ENCODE measurements at places on chromosomes 3 and 15. TPM values are rescaled to one million over a fixed set of nuclear protein-coding genes. Genes with fewer than 3 reads are reported as not detected.
A peak's percentile ranks its signal among the peaks of the same experiment; 100 is the strongest.

Gene CYP11A1
- 2.1 TPM for polyA plus RNA-seq

Gene STXBP5L
- polyA plus RNA-seq = 7.5 TPM

- no peak overlapping the region for H3K4me3 ChIP-seq
- no peak overlapping the region for H3K27ac ChIP-seq
- peak; percentile 71 for DNase-seq
- H3K36me3 ChIP-seq = no peaks in the 10 kb centered on the region
- H3K27me3 ChIP-seq = no peaks in the 10 kb centered on the region
- H3K4me1 ChIP-seq = no peaks in the 10 kb centered on the region
These were observed 126.4 kb downstream of the P2RY1 start for GRCh38 chr3:152961323-152961722.

DNA sequence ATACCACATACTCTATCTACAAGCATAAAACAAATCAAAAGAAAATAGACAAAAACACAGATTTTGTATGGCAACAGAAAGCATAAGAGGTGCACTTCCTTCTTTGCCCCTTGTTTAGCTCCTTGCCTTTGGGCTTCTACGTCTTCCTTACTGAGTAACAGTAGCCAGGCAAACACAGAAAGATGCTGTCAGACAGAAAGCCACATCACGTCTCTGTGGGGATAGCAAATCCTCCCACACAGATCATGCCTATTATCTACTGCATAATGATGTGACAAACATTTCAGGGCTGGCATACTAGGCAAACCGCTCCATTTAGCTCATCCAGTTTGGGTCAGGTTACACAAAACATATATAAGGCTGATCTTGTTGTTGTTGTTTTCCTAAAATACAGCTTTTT, 92.7 kb downstream of the BOC start:
- H3K27me3 ChIP-seq = no peaks in the 10 kb centered on the region
- no peak overlapping the region for H3K4me3 ChIP-seq
- H3K4me1 ChIP-seq = no peaks in the 10 kb centered on the region

DNA sequence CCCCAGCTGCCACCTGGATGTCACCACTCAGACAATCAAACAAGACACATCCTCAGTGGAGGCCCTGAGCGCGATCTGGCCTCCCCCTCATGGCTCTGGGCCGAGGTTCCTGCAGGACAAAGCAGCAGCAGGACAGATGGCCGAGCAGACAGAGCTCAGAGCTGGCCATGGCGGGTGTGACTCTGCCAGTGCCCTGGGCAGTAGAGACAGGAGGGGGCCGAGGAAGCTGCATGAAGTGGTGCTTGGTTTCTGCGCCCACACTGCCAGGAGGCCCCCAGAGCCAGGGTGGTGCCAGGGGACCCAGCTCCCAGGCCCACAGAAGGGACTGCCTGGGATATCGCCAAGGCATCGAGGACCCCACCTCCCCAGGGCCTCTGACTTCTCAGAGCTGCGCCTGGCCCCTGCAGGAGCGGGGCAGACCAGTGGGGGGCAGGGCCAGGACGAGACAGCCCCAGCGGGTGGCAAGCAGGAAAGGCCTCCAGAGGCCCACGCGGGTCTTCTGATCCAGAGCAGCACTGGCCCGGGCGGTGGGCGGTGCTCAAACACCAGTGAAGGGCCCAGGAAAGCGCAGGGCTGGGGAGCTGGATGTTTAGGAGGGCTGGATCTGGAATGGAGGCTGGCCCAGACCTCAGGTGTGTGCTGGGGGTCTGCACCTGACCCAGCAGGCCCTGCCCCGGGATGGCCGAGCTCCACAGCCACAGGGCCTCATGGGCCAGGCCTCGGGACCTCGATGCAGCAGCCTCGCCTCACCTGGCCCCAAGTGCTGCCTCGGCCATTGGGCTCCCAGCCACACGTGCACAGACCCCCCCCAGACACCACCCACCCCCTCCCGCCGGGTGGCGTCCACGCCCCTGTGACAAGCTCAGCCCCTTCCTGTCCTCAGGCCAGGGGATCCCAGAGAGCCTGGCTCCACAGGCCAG, 76.0 kb downstream of the GOLGA8G start:
- H3K36me3 ChIP-seq = no peaks in the 10 kb centered on the region
- H3K4me1 ChIP-seq = peaks cover 4% of the 10 kb centered on the region
- H3K27ac ChIP-seq = no peak overlapping the region
- H3K4me3 ChIP-seq = no peak overlapping the region
- DNase-seq = no peak

DNA sequence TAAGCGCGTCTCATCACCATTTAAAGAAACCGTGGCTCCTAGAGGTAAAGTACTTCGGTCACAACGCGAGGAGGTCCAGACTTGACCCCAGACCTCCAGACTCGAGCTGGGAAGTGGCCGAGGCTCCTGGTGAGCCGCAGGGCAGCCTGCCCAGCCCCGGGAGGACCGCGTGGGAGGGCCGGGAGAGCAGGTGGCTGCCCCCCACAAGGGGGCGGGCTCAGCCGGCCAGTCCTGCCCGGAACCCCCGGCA, at the start of gene SLC27A2:
TSS of gene SLC27A2 (plus strand) at position 228 of the 250 bp plus-strand sequence. CDS start 232 bp downstream, outside the sequence.
- H3K4me1 ChIP-seq = peaks cover 11% of the 10 kb centered on the region
- H3K27ac ChIP-seq = no peak within 1 kb of the TSS
- H3K27me3 ChIP-seq = peaks cover 25% of the 10 kb centered on the region

DNA sequence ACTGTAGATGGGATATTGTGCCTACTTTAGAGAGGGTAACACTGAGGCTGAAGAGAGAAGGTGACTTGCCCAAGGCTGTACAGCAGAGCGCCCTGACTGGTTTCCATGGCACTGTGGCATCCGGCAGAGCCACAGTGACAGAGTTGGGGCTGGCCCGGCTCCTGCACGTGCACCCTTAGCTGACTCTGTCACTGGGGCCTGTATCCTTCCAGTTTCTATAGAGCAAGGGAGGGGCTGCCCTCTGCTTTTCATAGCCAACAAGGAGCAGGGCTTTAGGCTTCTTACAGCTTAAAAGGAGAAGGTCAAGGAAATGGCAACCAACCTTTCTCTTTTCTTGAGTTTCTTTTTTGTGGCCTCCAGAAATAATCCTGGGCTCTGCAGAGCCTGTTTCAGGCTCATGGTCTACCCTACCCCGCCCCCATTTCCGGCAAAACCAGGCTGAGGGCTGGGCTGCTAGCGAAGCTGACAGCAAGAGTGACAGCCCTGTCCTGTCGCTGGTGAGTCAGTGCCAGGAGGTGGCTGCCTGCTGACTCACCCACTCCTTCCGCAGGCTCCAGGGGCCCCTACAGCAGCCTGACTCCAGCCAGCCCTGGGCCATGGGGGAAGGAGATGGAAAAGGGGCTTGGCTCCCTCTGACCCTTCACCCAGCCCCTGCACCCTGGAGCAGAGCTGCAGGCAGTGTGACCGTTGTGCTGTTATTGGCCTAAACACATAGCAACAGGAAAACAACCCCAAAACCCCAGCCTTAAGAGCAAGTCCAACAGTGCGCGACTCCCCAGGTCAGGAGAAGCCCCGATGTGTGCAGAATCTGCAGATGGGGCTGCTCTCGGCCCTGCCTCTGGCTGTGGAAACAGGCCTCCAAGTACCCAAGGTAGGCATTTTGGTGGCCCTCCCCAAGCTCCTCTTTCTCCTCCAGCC, 29.8 kb downstream of the SLC6A6 start:
- H3K27ac ChIP-seq = no peak overlapping the region
- H3K36me3 ChIP-seq = peaks cover 10% of the 10 kb centered on the region
- no peak overlapping the region for H3K4me3 ChIP-seq
- no peaks in the 10 kb centered on the region for H3K27me3 ChIP-seq
- no peak for DNase-seq
- peaks cover 57% of the 10 kb centered on the region for H3K4me1 ChIP-seq

DNA sequence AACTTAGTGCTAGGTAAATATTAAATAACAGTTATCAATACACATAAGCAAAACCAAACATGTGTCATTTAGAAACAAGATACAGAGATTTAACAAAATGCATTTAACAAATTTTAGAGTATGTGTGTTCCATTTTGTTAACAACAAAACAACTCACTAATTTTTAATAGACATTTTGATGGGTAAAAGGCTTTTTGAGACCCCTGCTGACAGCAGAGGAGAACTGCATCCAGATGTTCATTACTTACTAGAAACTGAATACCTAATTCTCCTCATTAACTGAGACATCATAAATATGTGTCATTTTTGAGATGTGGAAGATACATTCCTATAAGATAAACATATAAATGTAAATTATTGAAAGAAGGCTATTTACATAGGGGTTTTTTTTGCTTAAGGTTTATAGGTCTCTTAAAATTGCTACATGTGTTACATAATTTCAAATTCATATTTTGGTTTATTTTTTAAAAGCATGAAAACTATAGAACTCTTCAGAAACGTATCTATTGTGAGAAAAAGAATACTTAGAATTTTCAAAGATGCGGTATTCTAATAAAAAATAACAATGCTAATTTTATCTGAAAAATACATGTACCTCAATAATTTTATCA, 1009.8 kb downstream of the TUSC7 start:
- H3K27me3 ChIP-seq = no peaks in the 10 kb centered on the region
- no peaks in the 10 kb centered on the region for H3K4me1 ChIP-seq
- H3K4me3 ChIP-seq = no peak overlapping the region
- no peak overlapping the region for H3K27ac ChIP-seq
- no peaks in the 10 kb centered on the region for H3K36me3 ChIP-seq

- H3K4me1 ChIP-seq = no peaks in the 10 kb centered on the region
- H3K27ac ChIP-seq = no peak overlapping the region
- no peaks in the 10 kb centered on the region for H3K27me3 ChIP-seq
These were observed 258.3 kb downstream of the DIPK2A start for GRCh38 chr3:144229953-144230352.

All from spinal cord (tissue), 10 donors.